Breast epithelium (tissue), 4 donors: ENCODE measurements at places on chromosomes 7 and 10. TPM values are rescaled to one million over a fixed set of nuclear protein-coding genes. Genes with fewer than 3 reads are reported as not detected.
A peak's percentile ranks its signal among the peaks of the same experiment; 100 is the strongest.

Gene C7orf33
- total RNA-seq, result not detected

DNA sequence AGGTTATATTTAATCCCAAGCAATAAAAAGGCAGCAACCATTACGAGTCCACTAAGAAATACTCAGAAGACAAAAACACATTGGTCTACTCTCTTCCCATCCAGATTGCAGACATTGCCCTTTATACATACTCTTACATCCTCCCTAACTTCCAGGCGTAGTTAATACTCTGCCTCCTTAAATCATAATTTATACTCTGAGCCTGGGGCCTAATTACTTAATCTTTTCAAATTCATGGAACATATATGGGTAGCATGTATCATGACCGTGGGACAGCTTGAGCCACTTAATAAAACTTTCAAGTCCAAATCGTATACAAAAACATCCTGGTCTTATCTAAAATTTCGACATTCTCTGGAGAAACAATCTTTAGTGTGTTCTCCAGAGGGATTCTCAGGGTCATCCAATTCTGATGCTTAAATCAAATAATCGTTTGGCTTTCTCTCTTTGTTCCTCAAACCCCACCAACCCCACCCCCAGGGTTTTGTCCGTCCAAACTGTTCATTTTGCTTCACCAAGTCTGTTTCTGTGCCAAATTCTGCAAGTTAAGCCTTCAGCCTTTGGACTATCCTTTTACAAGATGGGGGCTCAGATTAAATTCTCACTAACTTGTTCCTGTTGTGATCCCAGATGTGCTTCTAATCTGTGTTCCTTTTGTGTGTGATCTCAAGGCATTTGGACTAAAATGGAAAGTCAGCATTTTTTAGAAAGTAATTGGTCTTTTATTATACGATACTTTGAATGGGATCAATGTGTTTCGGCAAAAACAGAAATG, 86.4 kb downstream of the ADAM12 start:
- no peaks in the 10 kb centered on the region for H3K27me3 ChIP-seq
- H3K4me1 ChIP-seq, result no peaks in the 10 kb centered on the region
- no peak for DNase-seq
- no peaks in the 10 kb centered on the region for H3K36me3 ChIP-seq

GRCh38 chr10:8146650-8147049, 92.2 kb downstream of the GATA3 start:
- DNase-seq, result no peak
- no peak overlapping the region for H3K4me3 ChIP-seq
- H3K27me3 ChIP-seq, result no peaks in the 10 kb centered on the region
- H3K36me3 ChIP-seq, result no peaks in the 10 kb centered on the region

DNA sequence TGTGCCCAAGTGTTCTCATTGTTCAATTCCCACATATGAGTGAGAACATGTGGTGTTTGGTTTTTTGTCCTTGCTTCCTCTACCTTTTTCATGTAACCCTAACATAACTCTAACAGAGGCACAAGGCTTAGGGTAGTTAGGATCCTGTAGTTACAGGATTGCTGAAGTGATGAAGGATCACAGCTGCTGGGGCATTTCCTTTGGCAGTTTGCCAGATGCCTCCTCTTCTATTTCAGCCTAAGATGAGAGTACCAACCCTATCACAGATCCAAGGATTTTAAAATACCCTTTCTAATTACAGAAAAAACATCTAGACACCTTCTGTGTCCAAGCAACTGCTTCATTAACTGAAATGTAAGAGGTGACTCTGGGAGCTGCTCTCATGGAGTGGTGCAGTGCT, 141.7 kb upstream of the COL1A2 start:
- no peaks in the 10 kb centered on the region for H3K4me1 ChIP-seq
- no peaks in the 10 kb centered on the region for H3K27me3 ChIP-seq
- H3K4me3 ChIP-seq, result no peak overlapping the region
- H3K36me3 ChIP-seq, result no peaks in the 10 kb centered on the region
- DNase-seq, result no peak

DNA sequence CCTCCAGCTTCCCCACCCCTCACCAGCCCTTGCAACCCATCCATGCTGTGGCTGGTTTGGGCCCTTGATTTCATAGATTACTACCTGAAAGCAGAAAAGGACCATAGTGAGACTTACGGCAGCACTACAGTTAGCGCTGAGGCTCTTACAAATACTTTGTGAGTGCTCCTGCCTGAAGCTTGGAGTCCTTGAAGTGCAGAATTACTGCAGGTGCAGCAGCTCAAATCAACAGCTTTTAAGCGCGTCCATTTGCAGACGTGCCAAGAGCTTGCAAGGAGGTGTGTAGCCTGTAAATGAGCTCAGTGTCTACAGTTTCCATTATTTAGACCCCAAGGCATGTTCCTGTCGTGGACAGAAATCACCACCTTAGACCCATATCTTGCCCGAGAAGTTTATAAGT, 103.0 kb downstream of the CELF2 start:
- no peak overlapping the region for H3K4me3 ChIP-seq
- no peaks in the 10 kb centered on the region for H3K27me3 ChIP-seq
- H3K27ac ChIP-seq, result no peak overlapping the region
- H3K4me1 ChIP-seq, result no peaks in the 10 kb centered on the region

Gene AKR1C4
- not detected for total RNA-seq

DNA sequence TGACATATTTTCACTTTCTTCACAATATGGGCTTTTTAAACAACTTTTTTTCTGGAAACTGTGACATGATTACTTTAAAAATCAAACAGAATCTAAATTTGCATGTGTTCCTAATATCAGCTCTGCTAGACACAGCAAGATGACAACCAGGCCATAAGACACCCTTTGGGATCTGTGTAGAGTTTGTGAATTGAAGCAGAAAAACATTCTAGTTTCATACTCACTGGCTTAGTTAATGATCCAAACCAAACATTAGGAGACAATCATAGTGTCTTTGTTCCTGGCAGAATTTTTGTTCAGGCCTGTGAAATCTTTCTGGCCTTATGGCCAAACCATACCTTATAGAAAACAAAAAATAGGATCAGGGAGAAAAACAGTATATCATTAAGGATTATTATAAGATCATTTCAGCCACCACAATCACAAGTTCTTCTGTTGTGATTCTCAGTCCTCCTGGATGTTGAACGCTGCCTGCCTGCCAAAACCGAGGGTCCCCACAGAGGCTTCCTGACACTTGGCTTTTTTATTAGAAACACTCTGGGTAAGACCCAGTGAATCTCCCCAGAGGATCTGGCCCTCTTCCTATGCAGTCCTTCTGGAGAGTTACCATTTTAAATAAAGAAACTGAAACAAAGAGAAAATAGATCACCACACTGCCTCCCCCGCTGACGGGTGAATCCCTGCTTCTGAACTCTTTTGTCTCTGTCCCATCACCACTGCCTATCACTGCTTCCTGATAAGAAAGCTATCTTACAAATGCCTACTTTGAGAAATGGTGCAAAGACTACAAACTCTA, 79.2 kb upstream of the PPP1R3C start:
- no peaks in the 10 kb centered on the region for H3K36me3 ChIP-seq
- H3K4me3 ChIP-seq, result no peak overlapping the region
- H3K4me1 ChIP-seq, result no peaks in the 10 kb centered on the region
- DNase-seq, result no peak
- no peaks in the 10 kb centered on the region for H3K27me3 ChIP-seq

DNA sequence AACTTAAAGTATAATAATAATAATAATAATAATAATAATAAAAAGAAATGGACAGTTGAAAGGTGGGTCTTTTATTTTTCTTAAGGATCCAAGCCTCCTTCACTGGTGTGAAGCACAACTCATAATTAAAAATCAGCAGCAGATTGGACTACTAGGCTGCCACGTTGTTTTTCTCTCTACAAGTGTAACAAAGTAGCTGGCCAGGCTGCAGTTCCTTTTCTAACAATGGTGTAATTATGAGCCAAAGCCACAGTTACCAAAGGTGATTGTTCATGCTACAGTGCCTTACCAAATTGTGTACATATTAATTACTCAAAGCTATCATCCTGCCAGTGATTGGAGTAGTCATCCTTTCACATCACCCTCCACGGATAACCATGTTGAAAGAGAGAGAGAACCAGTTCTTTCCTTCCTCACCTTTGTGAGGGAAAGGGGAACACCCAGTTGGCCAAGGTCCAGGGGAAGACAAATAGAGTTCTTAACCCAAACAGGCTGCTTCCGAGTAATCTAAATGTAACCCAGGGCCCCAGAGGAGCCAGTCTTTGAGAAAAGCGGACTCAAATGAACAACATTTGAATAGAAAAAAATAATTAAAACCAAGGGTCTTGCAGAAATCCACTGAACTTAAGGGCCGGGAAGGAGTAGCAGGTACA, 86.3 kb upstream of the NPS start:
- no peaks in the 10 kb centered on the region for H3K27me3 ChIP-seq
- no peaks in the 10 kb centered on the region for H3K36me3 ChIP-seq
- H3K4me3 ChIP-seq, result no peak overlapping the region
- no peak for DNase-seq
- H3K27ac ChIP-seq, result no peak overlapping the region
- no peaks in the 10 kb centered on the region for H3K4me1 ChIP-seq

DNA sequence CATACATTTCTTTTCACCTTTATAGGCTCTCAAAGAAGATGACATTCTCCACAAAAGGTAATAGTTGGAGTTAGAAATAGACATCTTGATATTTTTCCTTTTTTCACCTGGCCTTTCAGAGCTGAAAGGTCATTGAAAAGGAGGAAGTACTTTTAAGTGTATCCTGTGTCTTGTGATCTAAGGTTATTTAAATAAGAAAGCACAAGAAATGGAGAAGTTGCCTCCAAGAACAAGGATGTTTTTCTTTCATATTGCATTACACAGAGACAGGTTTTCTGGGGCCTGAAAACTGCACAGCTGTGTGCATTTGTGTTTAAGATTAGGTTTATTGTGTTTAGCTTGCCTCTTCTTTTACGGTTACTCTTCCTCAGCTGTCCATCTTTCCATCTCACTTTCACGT, 103.4 kb upstream of the SEMA3D start:
- no peak overlapping the region for H3K4me3 ChIP-seq
- H3K27me3 ChIP-seq, result no peaks in the 10 kb centered on the region
- H3K27ac ChIP-seq, result no peak overlapping the region
- no peaks in the 10 kb centered on the region for H3K36me3 ChIP-seq

GRCh38 chr10:44284198-44285084, 100.5 kb downstream of the CXCL12 start:
- H3K4me3 ChIP-seq, result no peak overlapping the region
- H3K4me1 ChIP-seq, result no peaks in the 10 kb centered on the region
- H3K36me3 ChIP-seq, result no peaks in the 10 kb centered on the region
- DNase-seq, result no peak
- no peak overlapping the region for H3K27ac ChIP-seq

GRCh38 chr7:76260171-76260703, 42.2 kb upstream of the HSPB1 start:
- peaks cover 5% of the 10 kb centered on the region for H3K27me3 ChIP-seq
- DNase-seq, result no peak
- H3K4me1 ChIP-seq, result no peaks in the 10 kb centered on the region
- peak overlapping the region; percentile 41 for H3K4me3 ChIP-seq

Gene TUBAL3
- 1.6 TPM for total RNA-seq

- no peaks in the 10 kb centered on the region for H3K27me3 ChIP-seq
- no peak for DNase-seq
- H3K4me3 ChIP-seq, result no peak overlapping the region
- no peaks in the 10 kb centered on the region for H3K36me3 ChIP-seq
- no peak overlapping the region for H3K27ac ChIP-seq
Measured at GRCh38 chr10:22410394-22410793, 65.1 kb downstream of the SPAG6 start.

Gene TASOR2
- total RNA-seq, result 80.5 TPM

Gene CPA4
- 2.0 TPM for total RNA-seq

GRCh38 chr7:140084972-140085371, 22.2 kb upstream of the PARP12 start:
- no peaks in the 10 kb centered on the region for H3K27me3 ChIP-seq
- DNase-seq, result no peak
- no peak overlapping the region for H3K4me3 ChIP-seq
- no peaks in the 10 kb centered on the region for H3K36me3 ChIP-seq
- no peak overlapping the region for H3K27ac ChIP-seq
- no peaks in the 10 kb centered on the region for H3K4me1 ChIP-seq

- H3K27me3 ChIP-seq, result no peaks in the 10 kb centered on the region
- no peaks in the 10 kb centered on the region for H3K4me1 ChIP-seq
- H3K27ac ChIP-seq, result no peak overlapping the region
- no peak overlapping the region for H3K4me3 ChIP-seq
- DNase-seq, result no peak
- no peaks in the 10 kb centered on the region for H3K36me3 ChIP-seq
Measured at GRCh38 chr10:12540341-12540781, 191.0 kb downstream of the CAMK1D start.

GRCh38 chr10:51955696-51956095, 256.3 kb upstream of the CSTF2T start:
- DNase-seq, result no peak
- H3K36me3 ChIP-seq, result no peaks in the 10 kb centered on the region
- H3K4me1 ChIP-seq, result peaks cover 6% of the 10 kb centered on the region
- no peak overlapping the region for H3K4me3 ChIP-seq

DNA sequence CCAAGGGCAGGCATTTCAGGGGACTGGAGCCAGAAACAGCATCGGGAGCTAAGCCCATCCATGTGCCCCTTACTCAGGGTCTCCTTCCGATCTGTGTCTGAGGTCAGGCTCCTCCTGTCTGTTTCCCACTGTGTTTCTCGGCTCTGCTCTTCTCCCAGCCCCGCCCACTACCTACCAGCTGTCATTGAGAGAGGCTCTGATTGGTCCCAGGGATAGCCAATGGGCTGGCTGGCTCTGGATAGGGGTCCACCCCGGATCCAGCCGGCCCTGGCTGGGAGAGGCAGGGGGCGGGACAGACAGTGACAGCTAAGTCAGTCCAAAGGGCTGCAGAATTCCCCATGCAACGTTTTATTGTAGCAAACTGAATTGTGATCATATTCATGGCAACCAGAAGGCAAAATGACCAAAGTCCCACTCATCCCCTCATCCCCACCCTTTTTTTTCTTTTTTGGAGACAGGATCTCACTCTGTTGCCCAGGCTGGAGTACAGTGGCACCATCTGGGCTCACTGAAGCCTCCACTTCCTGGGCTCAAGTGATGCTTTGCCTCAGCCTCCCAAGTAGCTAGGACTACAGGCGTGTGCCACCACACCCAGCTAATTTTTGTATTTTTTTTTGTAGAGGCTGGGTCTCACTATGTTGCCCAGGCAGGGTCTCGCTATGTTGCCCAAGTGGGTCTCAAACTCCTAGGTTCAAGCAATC, 76.3 kb downstream of the CLIP2 start:
- no peak overlapping the region for H3K27ac ChIP-seq
- H3K36me3 ChIP-seq, result no peaks in the 10 kb centered on the region
- H3K4me3 ChIP-seq, result no peak overlapping the region
- DNase-seq, result no peak
- no peaks in the 10 kb centered on the region for H3K27me3 ChIP-seq

GRCh38 chr7:158519633-158520174, 67.9 kb downstream of the PTPRN2 start:
- DNase-seq, result no peak
- H3K4me3 ChIP-seq, result no peak overlapping the region
- H3K27me3 ChIP-seq, result no peaks in the 10 kb centered on the region
- H3K4me1 ChIP-seq, result no peaks in the 10 kb centered on the region
- H3K36me3 ChIP-seq, result no peaks in the 10 kb centered on the region
- H3K27ac ChIP-seq, result no peak overlapping the region
